Right atrium auricular region (tissue), 2 donors: ENCODE measurements at places on chromosomes 1 and 21.
A peak's percentile ranks its signal among the peaks of the same experiment; 100 is the strongest.

GRCh38 chr1:115718011-115718754 is 50.3 kb downstream of the CASQ2 start:
- DNase-seq = no peak

- DNase-seq = no peak
These were observed 8.2 kb upstream of the IL22RA1 start for GRCh38 chr1:24151175-24151533.

- no peak for DNase-seq
These were observed 7.0 kb downstream of the AKT3 start for GRCh38 chr1:243842978-243843511.

- DNase-seq = no peak
These were observed 678.0 kb upstream of the USP24 start for GRCh38 chr1:55893155-55893554.

- peak; percentile 47 for DNase-seq
These were observed 2.4 kb downstream of the SH2D5 start for GRCh38 chr1:20729990-20730689.

DNA sequence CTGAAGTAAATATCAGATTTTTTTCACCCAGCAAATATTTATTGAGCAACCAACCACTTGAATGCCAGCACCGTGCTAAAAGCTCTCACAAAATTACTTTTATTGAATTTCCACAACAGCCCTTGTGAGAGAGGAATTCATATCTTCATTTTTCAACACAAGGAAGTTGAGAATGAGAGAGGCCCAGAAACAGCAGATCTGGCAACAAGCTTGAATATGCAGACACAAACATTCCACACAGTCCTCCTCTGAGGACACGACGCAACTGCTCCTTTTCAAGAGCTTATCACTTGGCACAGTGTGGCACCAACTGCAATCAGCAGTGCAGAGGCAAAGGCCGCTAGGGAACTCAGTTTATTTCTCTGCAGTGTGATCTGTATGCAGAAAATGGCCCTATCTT is 32.2 kb upstream of the IFNAR2 start:
- DNase-seq = no peak

- no peak for DNase-seq
These were observed 4.6 kb downstream of the EGLN1 start for GRCh38 chr1:231417513-231417912.

DNA sequence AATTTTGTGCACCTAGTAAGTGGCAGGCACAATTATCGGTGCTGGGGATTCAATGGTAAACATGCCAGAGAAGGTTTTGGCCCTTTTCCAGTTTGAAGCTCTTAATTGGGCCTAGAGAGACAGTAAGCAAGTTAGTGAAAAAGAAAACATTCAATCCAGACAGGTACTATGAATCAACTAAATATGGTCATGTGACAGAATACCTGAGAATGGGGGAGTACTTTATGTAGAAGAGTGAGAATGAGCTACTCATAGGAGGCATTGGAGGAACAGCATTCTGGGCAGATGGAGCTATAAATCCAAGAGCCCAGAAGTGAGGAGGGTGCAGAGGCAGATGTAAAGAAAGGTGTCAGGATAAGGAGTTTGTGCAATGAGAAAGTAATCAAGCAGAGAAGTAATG is 1017.9 kb downstream of the ADGRL2 start:
- no peak for DNase-seq

- no peak for DNase-seq
These were observed 141.0 kb downstream of the CLIC6 start for GRCh38 chr21:34809822-34810221.

DNA sequence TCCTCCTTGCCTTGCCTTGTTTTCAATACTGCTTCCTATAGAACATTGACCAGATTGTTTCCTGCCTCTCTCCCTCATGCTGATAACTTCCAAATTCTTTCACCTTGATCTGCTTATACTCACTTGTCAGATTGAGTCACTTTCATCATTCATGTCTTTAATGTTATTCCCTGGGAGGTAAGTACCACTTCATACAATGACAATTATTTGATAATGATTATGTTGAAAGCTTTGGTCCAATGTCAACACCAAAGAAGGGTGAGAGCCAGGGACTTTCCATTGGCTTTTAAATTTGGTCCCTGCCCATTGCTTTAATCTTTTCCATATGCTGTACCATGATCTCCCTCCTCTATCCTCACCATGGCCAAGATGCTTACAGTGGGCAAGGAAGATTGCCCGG is 137.4 kb downstream of the SYT2 start:
- no peak for DNase-seq

GRCh38 chr1:47669081-47669585 is 231.3 kb downstream of the FOXD2 start:
- DNase-seq = peak; percentile 34

DNA sequence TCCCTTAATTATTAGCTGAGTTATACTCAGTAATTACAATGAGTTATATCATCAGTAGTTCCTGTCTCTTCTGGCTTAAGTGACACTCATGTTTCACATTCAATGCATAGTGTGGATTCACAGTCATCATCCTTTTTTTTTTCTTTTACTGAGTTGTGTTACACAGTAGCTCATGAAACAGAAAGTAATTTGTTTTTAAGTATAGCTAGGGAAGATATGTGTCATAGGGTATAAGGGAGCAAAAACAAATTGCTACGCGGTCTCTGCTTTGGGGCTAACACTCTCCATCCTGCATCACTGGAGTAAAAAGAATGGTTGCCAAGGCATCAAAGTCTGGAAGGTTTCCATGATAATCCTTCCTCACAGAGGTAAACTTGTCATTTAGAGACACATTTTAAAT is 971.7 kb upstream of the NCAM2 start:
- no peak for DNase-seq

GRCh38 chr1:160623227-160623633 is 23.6 kb downstream of the SLAMF1 start:
- no peak for DNase-seq

DNA sequence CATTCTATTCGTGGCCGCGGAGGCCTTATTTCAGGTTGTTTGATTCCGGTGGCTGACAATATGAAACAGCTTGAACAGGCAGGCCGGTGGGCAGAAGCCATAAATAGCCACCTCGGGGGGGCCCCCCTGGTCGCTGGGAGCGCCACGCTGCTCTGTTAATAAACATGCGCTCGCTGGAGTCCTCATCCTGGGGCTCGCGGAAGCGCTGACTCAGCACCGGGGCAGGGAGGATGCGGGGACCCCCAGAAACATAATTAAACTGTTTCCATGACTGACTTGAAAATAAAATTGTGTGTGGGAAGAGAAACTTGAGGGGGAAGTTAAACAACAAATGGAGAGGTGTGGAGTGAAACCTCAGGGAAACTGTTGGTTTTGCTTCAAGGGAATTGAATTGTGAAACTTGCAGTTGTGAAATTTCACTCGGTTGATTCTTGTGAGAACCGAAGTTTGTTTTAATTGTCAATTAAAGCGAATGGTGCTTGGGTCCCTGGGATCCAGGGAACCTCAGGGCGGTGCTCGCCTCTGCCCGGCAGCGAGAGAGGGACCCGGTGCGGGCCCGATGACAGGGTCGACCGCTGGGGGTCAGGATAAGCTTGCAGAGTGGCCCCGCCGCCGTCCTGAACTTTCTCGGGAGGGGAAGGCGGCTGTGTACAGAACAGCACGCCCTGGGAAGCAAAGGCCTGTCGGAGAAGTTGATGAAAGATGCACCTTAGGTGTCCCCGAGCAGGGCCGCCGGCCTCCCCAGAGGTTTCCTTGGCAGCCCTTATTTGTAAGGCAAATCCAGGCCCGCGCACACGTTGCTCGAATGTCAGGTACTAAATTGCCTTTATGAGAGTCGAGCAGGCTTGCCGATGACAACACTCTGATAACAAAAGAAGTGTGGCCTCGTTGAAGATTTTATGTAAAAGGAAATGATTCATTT is 176.9 kb upstream of the LMO4 start:
- peak; percentile 82 for DNase-seq

DNA sequence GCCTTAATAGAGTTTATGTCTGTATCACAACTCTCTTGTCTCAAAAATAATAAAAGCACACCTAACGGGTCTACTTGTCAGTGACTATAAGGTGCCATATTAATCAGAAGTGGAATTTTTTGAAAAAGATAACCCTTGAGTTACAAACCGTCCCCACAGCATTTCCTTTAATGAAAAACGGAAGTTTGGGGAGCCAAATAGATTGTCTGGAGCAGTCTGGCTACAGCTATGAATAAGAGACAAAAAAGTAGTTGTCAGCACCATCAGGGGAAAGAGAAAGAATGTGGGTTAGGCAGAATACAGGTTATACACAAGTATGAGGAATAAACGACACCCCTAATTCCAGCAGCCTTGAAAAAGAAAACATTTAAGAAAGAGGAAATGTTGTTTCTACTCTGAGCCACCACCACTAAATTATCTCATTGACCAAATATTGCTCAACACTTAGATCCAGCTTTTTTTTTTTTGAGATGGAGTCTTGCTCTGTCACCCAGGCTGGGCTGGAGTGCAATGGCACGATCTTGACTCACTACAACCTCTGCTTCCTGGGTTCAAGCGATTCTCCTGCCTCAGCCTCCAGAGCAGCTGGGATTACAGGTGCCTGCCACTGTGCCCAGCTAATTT is 29.4 kb upstream of the USP24 start:
- DNase-seq = no peak

DNA sequence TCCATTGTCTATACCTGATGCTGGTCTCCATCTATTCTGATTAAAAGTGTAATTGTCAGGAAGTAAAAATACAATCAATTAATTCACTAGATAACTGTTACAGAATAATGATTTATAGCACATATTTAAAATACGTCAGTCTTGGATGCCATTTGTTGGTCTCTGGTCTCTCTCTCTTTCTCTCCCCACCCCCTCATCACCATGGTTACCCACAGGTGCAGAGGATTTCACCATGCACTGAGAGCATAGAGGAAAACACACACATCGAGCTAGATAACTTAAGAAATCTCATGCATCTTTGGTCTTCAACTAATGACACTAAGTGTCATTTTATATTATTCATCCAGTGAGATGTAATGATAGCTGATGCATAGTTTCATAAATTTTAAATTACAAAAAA is 33.4 kb downstream of the LRRC53 start:
- no peak for DNase-seq

- DNase-seq = no peak
These were observed 313.2 kb downstream of the OLFM3 start for GRCh38 chr1:101683561-101683960.

DNA sequence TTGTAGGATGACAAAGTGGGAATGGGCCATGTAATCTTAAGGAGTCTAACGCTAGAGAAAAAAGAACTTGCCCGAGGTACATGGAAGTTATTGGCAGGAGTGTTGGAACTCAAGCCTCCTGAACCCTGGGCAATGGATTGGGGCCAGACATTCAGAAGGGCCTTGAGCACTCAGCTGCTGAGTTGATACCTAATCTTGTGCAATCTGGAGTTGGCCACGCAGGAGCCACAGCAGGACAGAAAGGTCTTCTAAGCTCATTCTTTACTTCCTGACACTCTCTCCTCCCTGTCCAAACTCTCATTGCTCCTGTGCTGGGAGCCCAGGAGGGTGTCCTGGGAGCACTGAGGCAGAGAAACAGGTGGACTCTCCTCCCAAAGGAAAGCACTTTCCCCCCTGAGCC is 25.1 kb upstream of the CSF1 start:
- DNase-seq = no peak

DNA sequence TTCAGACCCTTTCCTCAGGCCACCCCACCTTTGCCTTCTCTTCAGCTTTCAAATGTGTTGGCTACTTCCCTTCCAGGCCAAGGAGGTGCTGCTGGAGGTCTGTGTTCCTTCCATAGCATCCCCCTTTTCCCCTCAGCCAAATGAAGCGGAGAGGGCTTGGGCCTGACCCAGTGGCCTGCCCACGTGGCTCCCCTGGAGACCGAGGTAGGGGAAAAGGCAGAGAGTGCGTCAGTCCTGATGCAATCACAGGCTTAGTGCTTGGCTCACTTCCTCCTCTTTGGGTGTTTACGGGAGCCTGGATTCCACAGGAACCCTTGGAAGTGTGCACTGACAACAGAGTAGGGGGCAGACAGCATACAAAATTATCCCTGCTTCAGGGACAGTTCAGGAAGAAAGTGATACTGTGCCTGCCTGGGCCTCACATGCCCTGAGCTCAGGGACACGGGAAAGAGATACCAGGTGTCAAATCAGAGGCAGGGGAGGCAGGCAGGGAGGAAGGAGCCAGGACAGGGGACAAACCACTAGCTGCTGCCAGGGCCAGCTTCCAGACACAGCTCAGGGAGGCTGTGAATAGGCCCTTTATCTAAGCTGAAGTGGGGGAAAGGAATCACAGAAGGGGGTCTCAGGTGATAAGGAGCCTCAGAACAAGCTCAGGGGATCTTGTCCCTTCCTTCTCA is 16.6 kb upstream of the PTP4A2 start:
- peak; percentile 96 for DNase-seq

- DNase-seq = no peak
These were observed 26.7 kb upstream of the CYP4X1 start for GRCh38 chr1:46996659-46997281.

DNA sequence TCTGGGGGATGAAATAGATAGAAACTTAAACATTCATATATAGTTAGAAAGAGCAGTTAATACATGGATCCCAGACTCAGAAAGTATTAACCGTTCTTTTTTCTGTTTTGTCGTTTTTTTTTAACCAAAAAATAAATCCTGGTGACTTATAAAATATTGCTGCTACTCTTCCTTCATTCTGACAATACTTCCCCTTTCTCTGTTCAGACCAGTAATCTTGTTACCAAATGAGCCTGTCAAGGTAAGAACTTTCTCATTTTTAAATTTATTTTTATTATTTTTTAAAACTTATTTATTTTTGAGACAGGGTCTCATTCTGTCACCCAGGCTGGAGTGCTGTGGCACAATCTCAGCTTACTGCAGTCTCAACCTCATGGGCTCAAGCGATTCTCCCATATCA is 13.7 kb downstream of the PTPN22 start:
- DNase-seq = no peak

DNA sequence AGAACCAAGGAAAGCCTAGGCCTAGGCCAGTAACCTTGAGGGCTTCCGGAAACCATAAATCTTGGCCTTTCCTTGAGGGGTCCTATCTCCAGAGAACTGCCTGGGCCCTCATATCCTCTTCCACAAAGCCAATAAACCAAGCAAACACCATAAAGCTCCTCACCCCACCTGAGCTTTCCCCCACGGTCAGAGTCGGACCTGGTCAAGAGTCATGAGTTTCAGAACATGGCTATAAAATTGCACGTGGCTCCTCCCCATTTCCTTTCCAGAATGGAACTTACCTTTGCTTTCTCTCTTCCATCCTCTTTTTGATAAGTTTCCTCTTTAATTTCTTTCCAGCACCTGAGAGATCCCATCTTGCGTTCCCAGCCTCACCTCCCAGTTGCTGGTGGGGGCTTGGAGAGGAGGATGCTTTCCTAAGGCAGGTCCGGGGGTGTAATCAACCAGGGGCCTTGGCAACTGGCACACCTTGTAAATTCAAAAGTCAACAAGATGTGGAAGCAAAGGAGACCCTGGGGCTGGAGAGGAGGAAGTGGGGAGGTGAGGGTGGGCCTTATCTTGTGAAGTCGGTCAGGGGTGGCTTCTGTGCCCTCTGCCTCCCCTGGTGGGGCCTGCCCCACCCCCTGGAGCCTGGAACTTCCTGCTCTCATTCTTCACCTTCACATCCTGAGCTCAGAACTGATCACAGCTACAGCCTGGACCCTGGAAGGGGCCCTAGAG is 259.9 kb downstream of the FOXD2 start:
- DNase-seq = no peak

GRCh38 chr21:41926117-41926806 is 27.6 kb downstream of the C2CD2 start:
- DNase-seq = no peak
